ENCODE measurements at places on chromosomes 6 and 20. TPM values are rescaled to one million over a fixed set of nuclear protein-coding genes. Genes with fewer than 3 reads are reported as not detected.
A peak's percentile ranks its signal among the peaks of the same experiment; 100 is the strongest.

DNA sequence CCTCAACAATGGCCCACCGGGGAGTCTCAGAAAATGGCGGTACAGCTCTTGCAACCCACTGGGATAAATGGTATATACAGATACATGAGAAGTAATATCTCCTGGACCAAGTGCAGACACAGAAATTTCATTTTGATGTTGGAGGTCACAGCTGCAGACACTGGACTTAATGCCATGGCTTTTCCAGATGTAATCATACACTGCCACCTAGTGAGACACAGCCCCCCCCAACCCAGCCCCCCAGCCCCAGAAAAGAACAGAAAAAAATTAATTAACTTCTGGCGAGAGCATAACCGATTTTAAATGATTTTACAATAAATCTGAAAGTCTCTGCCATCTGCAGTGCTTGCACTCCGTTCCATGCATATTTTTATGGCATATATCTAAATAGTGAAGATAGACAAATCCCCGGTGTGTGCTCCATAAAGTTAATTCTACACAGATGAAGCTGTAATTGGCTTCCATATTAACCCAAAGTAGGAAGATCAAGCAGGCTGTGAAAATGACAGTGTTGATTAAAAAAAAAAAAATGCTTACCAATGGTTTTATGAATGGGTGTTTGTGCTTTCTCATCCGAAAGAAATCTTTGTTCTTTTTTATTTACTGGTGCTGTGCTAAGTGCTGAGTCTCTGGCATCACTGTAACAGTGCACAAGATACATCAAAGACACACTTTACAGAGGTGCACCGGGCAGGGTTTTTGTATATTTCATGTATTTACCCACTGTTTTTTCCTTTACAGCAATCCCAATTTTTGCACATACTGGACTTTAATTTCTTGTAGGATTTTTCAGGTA, 804.1 kb downstream of the TFAP2A start:
- no peak for DNase-seq

- no peak for DNase-seq
Measured at GRCh38 chr6:33759887-33760629, 13.4 kb upstream of the IP6K3 start.

- DNase-seq: no peak
Measured at GRCh38 chr6:45415788-45416518, 38.2 kb upstream of the SUPT3H start.

GRCh38 chr20:40414843-40415615, 274.0 kb downstream of the MAFB start:
- DNase-seq: no peak

The SULF2 gene
- 33.6 TPM for total RNA-seq

DNA sequence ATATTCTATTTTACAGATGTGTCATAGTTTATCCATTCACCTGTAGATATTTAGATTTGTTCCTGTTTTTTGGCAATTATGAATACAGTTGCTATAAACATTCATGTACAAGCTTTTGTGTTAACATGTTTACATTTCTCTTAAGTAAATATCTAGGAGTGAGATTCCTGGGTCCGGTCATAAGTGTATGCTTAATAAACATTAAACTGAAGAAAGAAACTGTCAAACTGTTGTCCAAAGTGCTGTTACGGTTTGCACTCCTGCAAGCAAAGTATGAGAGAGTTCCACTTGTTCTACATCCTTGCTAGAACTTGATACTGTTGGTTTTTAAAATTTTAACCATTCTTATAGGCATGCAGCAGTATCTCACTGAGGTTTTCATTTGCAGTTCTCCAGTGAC, 138.6 kb downstream of the RALGAPA2 start:
- DNase-seq: no peak

DNA sequence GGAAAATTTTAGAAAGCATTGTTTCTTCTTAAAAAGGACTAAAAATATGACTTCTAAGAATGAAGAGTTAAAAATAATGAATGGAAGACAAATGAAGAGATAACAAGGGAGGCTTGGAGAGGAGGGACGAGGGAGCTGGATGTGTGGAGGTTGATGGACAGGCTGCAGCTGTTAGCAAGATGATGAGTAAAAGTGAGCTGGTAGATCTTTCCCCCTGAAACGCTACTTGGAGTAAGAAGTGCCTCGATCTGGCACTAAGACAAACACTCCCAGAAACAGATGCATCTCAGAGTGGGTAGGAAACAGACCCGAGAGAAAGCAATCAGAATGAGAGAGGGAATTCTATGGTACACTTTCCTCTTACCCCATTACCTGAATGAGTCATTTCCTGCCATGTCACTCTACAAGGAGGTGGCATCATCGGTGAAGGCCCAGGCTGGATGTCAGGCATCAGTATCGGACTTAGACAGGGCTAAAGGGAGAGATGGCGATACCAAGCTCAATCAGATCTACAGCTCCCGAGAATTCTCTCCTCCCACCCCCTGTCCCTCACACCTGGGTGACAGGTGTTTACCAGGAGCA, 154.1 kb upstream of the BMP2 start:
- DNase-seq: no peak

The ZMYND8 gene
- total RNA-seq: 44.5 TPM

The GGTLC1 gene
- total RNA-seq: not detected

The LY6G5B gene
- total RNA-seq: 3.1 TPM

The E2F3 gene
- total RNA-seq: 4.2 TPM

- peak; percentile 5 for DNase-seq
Measured at GRCh38 chr20:63148696-63149095, 67.2 kb downstream of the YTHDF1 start.

The RPS6KA2 gene
- total RNA-seq: 171 TPM

The TULP4 gene
- total RNA-seq: 117 TPM

The HNF4A gene
- total RNA-seq: not detected

GRCh38 chr20:61638802-61639585, 386.9 kb downstream of the CDH4 start:
- DNase-seq: no peak

GRCh38 chr20:56427797-56428196, 15.7 kb downstream of the CASS4 start:
- DNase-seq: no peak

DNA sequence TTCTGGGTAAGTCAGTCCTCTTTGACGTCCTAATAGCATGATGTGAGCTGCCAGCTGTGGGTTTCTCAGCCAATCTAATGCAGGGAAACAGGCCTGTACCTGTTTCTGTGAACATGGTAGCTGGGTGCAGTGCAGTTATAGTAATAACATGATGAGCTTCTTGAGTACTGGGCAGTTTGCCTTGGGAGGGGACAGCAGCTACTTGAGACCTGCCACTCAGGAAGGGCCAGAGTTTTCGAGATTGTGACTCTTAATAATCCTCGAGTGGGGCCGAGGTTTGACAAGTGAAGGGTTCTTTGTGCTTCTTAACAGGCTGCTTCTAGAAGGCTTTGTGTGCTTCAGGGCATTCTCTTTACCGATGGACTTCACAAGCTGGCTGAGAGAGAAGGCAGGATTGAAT, 180.1 kb downstream of the JARID2 start:
- DNase-seq: no peak

- DNase-seq: no peak
Measured at GRCh38 chr20:62543470-62544302, 67.9 kb upstream of the GATA5 start.

DNA sequence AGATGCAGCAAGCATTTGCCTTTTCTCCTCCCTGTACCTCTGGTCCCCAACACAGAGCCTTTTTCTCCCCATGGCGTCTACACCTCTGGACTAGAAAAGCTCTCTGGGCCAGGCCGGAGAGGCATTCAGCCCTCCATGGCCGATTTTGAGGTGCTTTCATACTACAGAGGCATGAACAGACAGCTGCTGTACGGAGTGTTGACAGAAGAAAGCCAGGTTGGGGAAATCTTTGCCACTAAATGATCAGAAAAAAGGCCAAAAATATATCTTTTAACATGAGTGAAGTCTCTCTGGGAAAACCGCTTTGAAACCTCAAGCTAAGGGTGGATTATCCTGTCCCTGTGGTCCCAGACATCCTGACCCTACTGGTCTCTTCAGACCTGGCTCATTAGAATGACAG, 94.0 kb downstream of the TMEM170B start:
- no peak for DNase-seq

- no peak for DNase-seq
Measured at GRCh38 chr6:149213829-149214228, 103.7 kb upstream of the TAB2 start.

DNA sequence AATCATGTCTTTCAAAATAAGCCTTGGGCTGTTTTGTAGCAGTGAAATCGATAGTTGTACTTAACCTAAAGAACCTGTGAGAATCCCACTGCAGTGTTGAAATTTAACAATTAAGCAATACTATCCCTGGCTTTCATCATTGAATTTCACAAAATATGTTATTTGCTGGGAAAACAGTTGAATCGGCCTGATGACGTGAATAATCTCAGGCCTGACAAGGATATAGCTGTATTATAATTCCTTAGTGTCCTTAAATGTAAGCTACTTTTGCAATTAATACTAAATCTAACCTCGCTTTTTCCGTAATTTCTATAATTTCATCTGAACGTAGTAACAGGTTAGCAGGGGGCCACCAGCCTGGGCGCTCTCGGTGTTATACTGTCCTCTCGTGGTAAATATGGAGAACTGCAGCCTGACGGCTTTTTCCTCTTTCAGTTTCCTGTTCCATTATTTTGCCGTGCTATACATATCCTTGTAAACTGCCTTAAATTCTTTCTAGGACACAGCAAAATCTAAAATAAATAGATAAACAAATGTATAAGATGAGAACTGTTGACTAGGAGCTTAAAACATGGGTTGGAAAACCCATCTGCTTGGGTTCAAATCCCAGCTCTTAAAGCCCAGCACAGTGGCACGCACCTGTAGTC, 24.0 kb downstream of the MTFR2 start:
- peak; percentile 42 for DNase-seq

The HMGCLL1 gene
- 0.44 TPM for total RNA-seq

- no peak for DNase-seq
Measured at GRCh38 chr6:147841547-147842148, 333.2 kb downstream of the SAMD5 start.

DNA sequence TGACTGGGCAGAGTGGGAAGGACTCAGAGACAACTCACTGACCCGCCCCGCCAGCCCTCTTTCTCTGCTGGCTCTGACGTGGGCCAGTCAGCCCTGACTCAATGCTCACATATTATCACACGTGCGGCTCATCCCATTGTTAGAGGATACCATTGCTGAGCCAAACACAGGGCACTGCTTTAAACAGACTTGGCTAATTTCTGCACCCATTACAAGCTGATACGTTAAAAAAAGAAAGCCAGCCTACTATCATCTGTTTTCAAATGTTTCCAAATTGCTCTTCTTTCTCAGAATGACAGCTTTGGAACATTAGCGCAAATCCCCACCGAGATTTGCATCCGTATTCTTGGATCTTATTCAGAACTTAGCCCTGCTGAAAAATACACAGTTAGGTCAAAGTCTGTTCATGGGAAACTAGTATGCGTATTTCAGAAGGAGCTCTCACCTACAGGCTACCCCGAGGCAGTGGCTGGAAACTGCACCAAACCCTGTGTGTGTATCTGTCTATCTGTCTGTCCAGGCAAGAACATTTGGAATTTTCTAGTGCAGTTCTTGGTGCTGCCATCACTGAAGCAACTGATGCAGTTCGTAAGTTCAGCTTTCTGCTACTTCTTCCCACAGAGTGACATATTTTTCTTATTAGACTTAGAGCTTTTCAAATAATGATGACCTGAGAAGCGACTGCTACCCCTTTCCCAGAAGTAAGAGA, 32.8 kb downstream of the RAMACL start:
- peak; percentile 60 for DNase-seq

All from heart left ventricle (tissue), 16 donors.